Stimulated activated CD8-positive, alpha-beta memory T cell treated with anti-CD3 and anti-CD28 coated beads, Interleukin-7, amount 100 ng/mL, for 24 hours (primary cell): ENCODE measurements at places on chromosomes 4 and X.

DNA sequence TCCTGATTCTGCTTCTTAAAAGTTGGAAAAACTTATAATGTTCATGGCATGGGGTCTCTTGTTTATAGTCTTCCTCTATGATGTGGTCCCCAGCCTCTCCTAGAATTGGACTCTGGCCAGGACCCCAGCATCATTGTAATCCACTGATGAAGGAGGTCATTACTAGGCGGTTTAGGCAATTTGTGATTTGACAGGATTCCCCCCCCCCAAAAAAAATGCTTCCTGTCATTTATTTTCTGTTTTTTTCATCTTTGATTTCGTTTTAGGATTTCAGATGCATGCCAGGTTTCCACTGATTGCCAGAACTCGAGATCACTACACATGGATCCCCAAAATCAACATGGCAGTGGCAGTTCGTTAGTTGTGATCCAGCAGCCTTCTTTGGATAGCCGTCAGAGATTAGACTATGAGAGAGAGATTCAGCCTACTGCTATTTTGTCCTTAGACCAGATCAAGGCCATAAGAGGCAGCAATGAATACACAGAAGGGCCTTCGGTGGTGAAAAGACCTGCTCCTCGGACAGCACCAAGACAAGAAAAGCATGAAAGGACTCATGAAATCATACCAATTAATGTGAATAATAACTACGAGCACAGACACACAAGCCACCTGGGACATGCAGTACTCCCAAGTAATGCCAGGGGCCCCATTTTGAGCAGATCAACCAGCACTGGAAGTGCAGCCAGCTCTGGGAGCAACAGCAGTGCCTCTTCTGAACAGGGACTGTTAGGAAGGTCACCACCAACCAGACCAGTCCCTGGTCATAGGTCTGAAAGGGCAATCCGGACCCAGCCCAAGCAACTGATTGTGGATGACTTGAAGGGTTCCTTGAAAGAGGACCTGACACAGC, 4.9 kb downstream of the SPRY1 start:
- DNase-seq: no peak

DNA sequence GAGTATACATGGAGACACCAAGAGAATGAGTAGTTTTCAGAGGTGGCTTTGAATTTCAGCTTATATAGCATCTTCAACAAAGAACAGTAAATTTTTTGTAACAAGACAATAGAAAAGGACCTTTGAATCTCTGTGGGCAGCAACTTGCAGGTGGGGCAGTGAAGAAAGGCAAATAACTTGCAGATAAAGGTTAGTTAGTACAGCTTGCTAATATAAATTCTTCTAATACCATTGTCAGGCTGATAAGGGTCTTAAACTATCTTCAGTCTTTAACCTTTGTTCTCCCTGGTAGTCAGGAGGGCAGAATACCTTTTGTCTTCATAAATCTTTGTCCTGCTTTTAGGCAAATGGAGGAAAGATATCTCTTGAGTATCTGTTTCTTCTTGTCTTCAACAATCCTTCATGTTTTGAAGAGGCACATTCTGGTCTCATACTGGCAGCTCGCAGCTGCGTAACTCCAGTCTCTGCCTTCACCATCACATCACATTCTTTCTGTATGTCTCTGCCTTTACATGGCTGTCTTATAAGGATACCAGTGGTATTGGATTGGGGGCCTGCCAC, 16.0 kb downstream of the ANXA3 start:
- DNase-seq: no peak

GRCh38 chr4:5893004-5893580, at the start of gene CRMP1:
Gene CRMP1, minus strand, starts transcription at chr4:5893086. Its CDS starts 117 bp downstream, at chr4:5892969.
- DNase-seq: no peak

GRCh38 chr4:103885152-103885551, 165.4 kb upstream of the TACR3 start:
- DNase-seq: no peak

DNA sequence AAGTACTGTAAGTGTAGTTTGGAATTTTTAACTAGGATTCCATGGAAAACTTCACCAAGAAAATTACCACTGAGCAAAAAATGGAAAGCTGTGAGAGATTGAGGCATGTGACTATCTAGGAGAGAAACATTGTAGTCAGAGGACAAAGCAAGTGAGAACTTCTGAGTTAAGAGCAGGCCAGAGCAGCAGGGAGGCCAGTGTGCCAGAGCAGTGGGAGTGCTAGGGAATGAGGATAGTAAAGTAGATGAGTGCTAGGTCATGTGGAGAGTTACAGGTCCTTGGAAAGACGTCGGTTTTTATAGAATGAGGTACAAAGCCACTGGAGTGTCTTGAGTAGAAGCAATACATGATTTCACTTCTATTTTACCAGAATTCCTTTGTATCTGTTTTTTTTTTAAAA, 52.7 kb upstream of the FAT4 start:
- no peak for DNase-seq

DNA sequence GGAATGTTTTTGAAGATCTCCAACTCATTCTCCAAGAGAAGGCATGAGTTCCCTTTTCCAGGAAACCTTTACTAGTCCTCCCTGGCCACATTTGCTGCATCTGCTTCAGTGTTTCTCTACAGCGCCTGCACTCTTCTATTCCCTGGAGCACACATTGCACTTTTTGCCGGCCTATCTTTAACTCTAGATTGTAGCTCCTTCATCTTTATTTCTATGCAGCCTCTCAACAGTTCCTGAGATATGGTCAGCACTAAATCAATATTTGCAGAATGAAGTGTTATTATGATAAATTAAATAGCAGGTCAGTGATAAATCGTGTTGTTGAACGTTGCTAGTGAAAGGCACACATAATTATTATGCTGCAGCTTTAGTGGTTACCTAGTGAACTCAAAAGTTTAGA, 88.3 kb downstream of the VCX3A start:
- no peak for DNase-seq

GRCh38 chr4:75686346-75686745, 13.1 kb upstream of the G3BP2 start:
- DNase-seq: no peak

- DNase-seq: no peak
These were observed 318.0 kb downstream of the FBXW7 start for GRCh38 chr4:152217896-152218295.

DNA sequence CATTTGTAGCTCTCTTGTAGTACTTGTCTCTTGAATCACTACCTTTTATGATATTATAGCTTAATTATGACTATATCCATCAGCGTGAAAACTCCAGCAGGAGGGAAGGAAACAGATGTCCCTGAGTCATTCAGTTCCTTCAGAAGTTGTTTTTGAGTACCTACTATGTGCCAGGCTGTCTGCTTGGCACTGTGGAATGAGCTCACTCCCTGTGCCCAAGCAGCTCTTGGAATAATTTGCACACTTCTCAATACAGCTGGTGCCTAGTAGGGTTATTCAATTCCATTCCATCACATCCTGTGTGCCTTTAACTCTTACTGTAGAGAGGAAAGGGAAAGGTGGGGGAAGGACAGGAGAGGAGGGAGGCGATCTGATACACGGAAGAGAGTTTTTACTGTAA, 77.1 kb downstream of the NFKB1 start:
- DNase-seq: no peak

DNA sequence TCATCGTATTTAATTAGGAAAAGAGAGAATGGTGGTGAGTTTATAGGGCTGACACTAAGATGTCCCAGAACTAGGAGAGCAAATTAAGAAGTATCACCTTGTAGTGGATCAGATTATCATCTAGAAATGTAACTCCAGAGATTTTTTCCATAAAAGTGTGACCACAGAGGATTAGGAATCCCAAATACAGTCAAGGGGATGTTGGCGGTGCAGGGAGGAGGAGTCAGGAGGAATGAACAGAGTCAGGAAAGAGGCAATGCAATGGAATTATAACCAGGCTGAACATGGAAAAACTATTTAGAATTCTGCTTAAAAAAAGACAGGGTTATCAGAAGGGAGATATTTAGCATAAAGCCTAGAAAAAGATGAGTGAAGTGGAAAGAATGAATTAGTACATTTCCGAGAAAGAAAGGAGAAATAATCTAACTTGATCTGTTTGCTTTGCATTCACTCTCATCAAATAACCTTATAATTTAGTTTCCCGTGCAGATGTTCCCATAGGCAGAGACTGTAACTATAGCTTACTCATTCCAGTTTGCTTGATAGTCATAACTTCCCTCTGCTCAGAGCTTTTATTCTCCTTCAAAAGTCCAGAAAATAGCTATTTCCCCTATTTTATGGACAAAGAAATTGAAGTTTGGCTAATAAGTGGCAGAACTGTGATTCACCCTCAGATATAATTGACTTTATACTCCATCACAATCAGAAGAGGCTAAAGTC, 56.4 kb downstream of the SCFD2 start:
- no peak for DNase-seq

DNA sequence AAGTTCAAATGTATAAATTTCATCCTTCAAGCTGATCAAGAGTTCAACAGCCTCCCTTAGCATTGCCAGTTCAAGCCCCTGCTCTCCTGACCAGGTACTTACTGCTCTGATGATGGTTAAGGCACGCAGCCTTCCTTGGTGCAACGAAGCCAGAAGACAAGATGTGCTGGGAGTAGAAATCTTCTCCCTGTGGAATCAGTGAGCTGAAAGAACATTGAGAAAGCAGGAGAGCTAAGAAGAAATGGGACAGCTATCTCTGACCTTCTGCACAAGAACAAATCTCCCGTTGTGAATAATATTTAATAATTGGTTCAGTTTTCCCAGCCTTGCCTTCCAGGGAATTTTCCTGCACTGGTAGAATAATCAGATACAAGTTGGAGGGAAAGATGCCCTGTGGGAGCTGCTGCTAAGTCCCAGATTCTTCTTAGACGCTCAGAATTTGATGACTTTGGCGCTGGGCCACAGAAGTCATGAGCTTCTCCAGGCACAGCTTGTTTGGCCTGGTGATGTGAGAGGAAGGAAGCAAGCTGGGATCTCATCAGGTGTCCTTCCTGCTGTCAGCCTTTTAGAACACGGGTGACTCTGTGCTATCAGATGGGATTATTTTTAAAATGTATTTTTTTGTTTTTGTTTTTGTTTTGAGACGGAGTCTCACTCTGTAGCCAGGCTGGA, 77.8 kb downstream of the CD38 start:
- no peak for DNase-seq

- DNase-seq: no peak
These were observed 71.9 kb downstream of the ATG4A start for GRCh38 chrX:108163333-108164082.

DNA sequence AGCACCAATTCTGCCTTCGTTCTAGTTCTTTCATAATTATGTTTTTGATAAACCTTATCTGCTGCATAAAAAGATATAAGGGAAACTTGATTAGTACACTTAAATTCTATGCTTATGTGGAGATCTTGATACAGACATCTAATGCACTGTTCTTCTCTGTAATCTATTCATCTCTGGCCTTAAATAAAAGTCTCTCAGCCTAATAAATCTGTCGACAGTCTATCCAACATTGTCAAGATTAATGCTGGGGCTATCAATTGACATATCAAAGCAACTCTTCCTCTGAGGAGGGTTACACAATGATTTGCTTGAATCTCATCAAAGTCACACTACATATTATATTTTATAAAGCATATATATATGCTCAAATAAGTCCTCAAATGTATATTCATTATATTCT, 545.5 kb downstream of the SPOCK3 start:
- DNase-seq: no peak

DNA sequence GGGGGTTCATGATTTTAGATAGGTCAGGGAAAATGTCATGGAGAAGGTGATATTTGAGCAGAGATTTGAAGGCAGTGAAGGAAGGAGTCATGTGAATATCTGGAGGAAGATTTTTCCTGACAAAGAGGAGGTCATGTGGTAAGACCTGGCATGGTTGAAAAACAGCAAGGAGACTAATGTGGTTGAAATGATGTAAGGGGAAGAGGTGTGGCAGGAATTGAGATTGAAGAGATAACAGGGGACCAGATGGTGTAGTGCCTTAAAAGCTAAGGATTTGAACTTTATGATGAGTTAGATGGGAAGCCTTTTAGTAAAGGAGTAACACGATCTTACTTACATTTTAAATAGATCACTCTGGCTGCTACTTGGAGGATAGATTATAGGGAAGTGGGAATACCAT, 210.9 kb downstream of the RTL9 start:
- DNase-seq: no peak

- DNase-seq: no peak
These were observed 159.1 kb upstream of the PITX2 start for GRCh38 chr4:110781944-110782343.
